ENCODE measurements at places on chromosomes 2 and 18.

DNA sequence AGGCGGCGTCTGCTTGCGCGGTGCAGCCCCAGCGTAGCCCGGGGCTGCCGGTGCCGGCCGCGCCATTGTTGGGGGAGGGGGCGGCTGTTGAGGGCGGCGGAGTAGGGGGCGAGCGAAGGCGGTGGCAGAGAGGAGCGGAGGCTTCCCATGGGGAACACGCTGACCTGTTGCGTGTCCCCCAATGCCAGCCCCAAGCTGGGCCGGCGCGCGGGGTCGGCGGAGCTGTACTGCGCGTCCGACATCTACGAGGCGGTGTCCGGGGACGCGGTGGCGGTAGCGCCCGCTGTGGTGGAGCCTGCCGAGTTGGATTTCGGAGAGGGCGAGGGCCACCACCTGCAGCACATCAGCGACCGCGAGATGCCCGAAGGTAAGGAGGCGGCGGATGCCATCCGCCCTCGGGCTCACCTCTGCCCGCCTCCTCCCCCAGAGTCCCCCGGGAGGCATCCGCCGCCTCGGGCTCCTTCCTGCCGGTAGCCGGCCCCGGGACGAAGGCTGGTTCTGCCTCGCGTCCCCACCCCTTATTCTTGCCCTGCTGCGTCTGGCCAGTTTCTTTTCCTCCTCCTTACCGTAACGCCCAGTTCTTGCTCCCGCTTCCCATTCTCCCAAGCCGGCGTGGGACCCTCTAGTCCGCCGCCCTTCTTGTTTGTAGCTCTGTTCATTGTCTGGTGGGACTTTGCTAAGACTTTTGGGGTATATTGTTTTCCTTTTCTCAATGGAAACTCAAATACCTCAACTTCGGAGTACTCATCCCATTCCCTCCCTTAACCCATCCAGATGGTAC is 500 bp downstream of the CCNYL1 start:
- peaks cover 3% of the 10 kb centered on the region for H3K36me3 ChIP-seq
- H3K27me3 ChIP-seq = no peaks in the 10 kb centered on the region
- peak overlapping the region; percentile 89 for H3K27ac ChIP-seq

DNA sequence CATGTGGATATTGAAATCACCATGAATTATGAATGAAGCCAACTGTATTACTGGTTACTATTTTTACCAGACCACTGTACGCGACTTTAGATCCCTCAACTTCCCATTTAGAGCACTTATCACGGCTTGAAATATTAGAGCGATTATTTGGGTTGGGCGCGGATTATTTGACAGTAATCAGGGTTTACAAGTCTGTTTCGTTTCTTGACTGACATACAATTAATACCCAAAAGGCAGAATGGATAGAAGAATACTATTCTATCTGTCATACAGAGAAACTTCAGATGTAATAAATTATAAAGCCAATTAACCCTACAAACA is 496 bp upstream of the NAPG start:
- H3K4me3 ChIP-seq = peak overlapping the region; percentile 86
- no peaks in the 10 kb centered on the region for H3K36me3 ChIP-seq
- peaks cover 46% of the 10 kb centered on the region for H3K4me1 ChIP-seq
- peak overlapping the region; percentile 97 for H3K27ac ChIP-seq
- H3K27me3 ChIP-seq = no peaks in the 10 kb centered on the region

GRCh38 chr2:203936949-203937348 is 386 bp downstream of the ICOS start:
- no peak overlapping the region for H3K27ac ChIP-seq
- no peaks in the 10 kb centered on the region for H3K27me3 ChIP-seq
- H3K36me3 ChIP-seq = no peaks in the 10 kb centered on the region
- DNase-seq = no peak

DNA sequence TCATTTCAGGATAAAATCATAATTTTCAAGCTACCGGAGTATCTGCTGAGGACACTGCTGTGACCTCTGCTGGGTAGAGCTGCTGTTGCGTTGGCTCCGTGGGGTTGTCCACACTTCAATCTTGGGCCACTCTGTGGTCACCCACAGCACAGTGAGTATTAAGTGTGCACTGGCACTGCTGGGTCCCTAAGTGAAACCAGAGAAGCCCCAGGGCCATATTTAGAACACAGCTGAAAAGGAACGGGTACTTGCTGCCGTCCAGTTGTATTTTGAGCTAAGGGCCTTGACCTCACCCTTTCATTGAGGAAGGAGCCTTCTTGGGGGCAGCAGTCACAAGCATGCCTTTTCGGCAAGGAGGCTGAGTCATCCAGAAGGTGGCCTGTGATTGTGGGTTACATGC is 10.1 kb downstream of the SLC9A4 start:
- peaks cover 13% of the 10 kb centered on the region for H3K4me1 ChIP-seq
- H3K27ac ChIP-seq = no peak overlapping the region
- peaks cover 6% of the 10 kb centered on the region for H3K27me3 ChIP-seq
- H3K36me3 ChIP-seq = no peaks in the 10 kb centered on the region
- H3K4me3 ChIP-seq = no peak overlapping the region

DNA sequence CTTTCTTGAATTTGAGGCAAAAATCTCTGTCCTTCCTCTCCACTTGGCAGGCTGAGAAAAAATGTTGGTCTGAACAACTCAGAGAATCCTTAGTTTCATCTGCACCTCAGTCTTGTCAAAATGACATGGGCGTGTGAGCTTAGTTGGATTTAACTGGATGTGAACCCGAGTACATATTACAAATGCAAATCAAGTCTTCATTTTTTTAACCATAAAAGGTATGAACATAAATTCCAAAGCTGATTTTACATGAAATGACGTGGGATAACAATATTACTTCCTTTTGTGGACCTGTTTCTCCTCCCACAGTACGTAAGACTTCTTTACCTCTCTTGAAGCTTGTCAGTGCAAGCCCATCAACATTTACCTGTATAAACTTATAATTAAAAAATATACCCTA is 32.6 kb upstream of the RND3 start:
- H3K27ac ChIP-seq = no peak overlapping the region
- no peak overlapping the region for H3K4me3 ChIP-seq
- no peaks in the 10 kb centered on the region for H3K27me3 ChIP-seq
- no peaks in the 10 kb centered on the region for H3K36me3 ChIP-seq
- no peak for DNase-seq
- no peaks in the 10 kb centered on the region for H3K4me1 ChIP-seq

DNA sequence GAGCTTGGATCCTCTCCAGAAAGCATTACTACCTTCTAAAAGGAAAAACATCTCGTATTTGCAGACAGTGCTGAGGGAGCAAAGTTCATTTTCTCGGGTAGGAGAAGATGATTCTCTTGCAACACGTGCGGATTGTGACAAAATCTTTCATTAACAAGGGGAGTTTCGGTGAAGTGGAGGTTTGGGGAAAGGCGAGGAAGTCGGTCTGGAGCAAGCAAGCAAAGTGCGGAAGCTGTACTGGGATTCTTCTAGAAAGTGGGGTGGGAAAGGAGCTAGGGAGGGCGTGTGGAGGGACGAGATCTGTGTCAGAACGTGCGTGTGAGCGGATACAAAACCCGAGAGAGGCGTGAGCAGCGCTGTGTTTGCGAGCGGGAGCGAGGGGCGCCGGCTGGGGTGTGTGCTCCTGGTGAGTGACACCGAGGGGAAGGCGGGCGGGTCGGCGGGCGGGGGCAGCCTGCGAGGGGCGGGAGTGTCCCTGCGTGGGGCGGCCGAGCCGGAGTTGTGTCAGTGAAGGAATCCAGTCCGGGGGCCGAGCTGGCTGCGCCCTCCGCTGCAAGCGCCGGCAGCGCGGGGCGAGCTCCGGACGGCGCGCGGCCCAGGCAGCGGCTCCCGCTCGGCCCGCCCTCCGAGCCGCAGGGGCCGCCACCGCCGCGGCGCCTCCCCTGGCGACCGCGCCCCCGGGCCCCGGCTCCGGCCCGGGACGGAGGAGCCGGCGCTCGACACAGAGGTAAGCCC is at the start of gene SPATS2L:
Gene SPATS2L, plus strand, starts transcription at position 498 of the 735 bp plus-strand sequence. CDS start 82,552 bp downstream, outside the sequence.
- DNase-seq = peak; percentile 92
- H3K36me3 ChIP-seq = no peaks in the 10 kb centered on the region
- peaks cover 24% of the 10 kb centered on the region for H3K4me1 ChIP-seq
- peak within 1 kb of the TSS; percentile 83 for H3K4me3 ChIP-seq

GRCh38 chr2:35787302-35788031 is 568.1 kb upstream of the CRIM1 start:
- H3K27me3 ChIP-seq = no peaks in the 10 kb centered on the region
- H3K4me1 ChIP-seq = no peaks in the 10 kb centered on the region
- no peak overlapping the region for H3K4me3 ChIP-seq

DNA sequence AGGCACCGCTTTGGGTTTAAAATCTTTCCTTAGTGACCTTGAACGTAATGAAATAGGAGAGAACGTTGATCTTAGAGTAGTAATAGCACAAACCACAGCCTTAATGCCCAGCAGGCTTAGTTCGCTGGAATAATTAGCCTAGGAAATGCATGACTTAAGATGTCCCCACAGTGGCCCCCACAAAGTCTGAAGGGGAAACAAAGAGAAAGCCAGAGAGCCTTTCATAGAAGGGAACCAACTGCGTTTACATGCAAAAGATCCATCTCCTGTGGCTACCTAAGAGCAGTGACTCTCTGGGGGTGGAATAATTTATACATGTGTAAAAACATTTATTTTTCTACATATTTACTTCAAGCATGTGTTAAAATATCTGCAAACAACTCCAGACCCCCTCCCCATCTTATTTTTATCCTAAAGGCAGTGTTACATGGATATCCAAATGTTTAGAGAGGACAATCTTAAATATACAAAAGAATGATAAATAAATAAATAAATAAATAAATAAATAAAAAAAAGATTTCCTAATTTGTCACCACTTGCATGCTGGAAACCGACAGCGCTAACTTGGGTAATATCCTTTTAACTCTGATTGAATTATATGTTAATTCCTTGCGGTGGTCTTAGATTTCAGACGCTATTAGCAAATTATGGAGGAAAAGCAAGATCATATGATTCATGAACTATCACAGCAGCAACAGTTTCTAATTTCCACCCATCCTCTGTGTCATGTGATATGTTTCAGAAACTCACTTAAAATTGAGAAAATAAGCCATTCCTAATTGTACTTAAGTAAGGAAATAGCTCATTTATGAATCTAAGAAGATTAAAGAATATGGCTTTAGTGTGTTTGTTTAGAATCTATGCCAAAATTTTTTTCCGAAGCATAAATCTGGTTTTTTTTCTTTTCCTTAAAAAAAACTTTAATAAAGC is 23.4 kb upstream of the CYP1B1 start:
- H3K27ac ChIP-seq = peak overlapping the region; percentile 80
- peaks cover 44% of the 10 kb centered on the region for H3K27me3 ChIP-seq
- DNase-seq = no peak
- H3K4me3 ChIP-seq = peak overlapping the region; percentile 25
